Fibroblast of skin of abdomen (primary cell): ENCODE measurements at places on chromosomes 16 and 17.

DNA sequence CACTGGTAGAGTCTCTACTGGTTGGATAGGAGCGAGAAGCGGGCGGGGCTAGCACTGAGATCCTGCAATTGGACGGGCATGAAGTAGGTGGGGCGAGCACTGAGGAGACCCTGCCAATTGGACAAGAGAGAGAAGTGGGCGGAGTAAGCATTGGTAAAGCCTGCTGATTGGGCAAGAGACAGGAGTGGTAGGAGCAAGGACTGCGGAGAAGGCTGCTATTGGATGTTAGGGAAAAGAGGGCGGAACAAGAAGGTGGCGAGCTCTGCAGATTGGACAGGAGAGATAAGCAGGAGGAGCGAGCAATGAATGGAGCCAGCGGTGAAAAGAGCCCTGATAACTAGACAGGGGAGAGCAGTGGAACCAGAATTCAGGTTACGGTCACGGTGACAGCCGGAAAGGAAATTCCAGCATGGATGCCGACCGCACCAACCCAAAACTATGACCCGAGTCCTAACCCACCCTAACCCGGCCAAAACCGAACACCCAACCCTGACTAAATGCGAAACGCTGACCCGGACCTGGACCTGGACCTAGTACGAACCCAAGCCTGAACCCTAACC lies 4.8 kb downstream of the SCGB1C2 start:
- peak; percentile 24 for DNase-seq

- DNase-seq: no peak
These were observed 923 bp downstream of the ANKRD13B start for GRCh38 chr17:29593591-29594518.

DNA sequence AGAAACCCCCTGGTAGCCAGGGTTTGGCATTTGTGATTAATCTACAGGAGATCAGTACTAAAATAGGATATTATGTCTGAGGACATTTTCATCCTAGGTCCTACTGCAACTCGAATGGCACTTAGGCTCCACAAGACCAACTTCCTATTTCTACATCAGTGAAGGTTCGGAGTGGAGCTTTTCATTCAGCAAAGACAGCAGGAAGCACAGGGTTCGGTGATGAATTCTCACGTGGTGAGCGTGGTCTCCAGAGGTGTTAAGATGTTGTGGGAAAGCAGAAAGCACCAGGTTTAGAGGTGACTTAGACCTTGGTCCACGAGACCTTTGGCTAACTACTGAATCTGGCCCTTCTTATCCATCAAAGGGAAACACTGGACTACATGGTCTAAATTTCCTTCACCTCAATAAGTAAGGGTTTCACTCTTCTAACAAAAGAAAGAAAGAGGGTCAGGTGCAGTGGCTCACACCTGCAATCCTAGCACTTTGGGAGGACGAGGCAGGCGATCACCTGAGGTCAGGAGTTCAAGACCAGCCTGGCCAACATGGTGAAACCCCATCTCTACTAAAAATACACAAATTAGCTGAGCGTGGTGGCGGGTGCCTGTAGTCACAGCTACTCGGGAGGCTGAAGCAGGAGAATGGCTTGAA lies 13.9 kb upstream of the HELZ start:
- DNase-seq: no peak

DNA sequence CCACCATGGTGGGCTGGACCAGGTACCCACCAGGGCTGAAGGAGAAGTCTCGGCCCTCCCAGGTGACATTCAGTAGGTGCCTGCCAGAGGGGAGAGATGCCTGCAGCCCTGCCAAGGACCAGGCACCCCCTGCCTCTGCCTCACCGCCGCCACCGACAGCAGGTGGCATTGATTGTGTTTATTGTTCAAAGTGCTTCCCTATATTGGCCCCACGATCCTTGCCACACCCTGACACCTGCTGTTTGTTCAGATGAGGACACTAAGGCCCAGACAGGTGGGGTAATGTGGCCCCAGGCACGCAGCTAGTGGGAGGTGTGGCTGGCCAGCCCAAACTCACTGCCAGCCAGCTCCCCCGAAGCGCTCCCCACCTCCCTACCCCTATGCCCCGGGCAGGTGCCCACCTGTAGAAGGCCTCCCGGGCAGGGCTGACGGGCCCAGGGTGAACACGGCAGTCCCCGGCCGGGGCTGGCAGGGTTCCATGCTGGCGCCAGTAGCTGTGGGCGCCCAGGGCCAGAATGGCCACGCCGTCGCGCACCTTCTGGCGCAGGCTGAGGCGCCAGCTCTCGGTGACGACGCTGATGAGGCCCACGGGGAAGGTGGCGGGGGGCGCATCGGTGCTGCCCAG lies 8.0 kb downstream of the GRIN2C start:
- DNase-seq: no peak

DNA sequence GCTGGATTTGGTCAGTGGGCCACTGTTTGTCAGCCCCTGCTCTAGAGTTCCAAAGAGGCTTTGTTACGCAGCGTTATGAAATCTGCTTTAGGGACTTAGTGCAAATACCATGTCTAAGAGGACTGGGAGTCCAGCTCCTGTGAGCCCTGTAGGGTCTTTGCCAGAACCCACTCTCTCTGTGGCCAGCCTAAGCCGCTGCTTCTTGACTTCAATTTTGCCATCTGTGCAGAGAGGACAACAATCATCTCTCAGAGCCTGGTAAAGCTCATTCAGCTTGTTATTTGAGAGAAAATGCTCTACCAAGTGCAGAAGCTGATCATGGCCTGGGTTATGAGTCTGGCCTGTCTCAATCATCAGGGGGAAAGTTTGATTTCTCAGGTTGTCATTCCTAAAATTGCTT lies 17.9 kb downstream of the CA10 start:
- DNase-seq: no peak

DNA sequence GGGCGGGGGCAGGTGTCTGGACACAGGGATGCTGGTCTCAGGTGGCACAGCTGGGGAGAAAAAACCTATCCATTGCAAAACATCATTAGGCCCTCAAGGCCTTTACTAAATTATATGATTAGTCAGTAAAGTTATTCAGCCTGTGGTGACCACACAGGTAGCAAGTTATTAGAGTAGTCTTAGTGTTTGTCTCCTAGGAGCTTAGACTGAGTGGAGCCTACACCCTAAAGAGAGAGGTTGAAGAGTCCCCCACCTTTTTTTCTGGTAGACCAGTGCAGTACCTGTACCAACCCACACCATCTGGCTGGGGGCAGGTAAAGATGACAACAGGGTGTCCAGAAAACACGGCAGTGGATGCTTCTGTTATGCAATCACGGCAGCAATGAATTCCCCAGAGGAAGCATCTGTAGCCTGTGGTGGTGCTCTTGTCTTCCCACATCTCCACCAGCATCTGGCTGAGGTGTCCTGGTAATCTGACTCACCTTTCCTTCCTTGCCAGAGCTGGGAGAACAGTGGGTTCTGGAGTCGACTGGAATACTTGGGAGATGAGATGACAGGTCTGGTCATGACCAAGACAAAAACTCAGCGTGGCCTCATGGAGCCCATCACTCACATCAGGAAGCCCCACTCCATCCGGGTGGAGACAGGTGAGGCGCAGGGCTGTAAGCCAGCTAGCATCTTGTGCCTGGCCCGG lies 11.0 kb downstream of the MYCBPAP start:
- DNase-seq: no peak

DNA sequence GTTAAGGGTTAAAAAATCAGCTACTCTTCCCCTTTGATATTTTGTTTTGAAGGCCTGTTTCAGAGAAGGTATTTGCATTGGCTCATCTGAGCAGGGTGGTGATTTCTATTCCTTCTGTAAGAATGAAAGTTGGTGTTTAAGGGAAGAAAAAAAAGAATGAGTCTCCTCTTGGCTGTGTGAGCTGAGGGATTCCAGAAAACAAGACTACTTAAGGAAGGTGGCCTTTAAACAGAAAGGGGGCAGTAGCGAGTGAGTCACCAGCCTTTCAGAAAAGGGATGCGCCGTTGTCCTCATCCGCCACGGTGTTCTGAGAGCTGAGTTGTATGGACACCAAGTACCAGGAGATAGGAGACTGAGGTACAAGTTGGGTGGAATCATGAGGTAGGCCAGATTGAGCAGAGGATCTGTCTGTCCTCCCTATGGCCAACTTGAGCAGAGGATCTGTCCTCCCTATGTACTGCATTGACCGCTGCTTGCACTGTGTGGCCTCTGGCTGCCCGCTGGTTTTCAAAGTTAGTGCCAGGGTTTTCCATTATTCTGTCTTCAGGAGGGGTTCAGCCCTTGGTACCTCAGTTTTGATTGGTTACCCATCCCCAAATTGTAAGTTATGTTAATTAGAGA lies 8.2 kb downstream of the PRKCA start:
- DNase-seq: no peak

- DNase-seq: no peak
These were observed 513 bp downstream of the CRLF3 start for GRCh38 chr17:30824002-30824355.
